ENCODE measurements at places on chromosomes 6 and 20.

- DNase-seq = peak; percentile 53
These were observed 238.9 kb downstream of the ERMARD start for GRCh38 chr6:169990095-169991030.

GRCh38 chr6:70424291-70424690 lies 11.0 kb downstream of the FAM135A start:
- DNase-seq = no peak

DNA sequence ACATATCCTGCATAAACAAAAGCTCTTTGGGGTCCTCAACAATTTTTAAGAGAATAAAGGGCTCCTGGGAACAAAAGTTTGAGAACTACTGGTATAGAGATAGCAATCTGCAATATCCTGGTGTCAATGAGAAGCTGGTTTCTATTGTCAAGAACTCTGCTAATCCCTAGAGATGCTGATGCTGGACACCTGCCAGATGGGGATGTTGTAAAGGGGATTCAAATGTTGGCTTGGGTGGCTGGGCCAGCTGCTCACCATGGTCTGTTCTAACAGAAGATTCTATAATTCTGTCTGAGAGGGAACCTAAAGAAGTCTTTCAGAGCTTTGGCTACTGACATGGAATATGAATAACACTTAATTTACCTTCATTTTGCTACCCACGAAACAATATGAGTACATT lies 137.8 kb downstream of the BTBD9 start:
- no peak for DNase-seq

- no peak for DNase-seq
These were observed 15.8 kb downstream of the CGA start for GRCh38 chr6:87078983-87079616.

DNA sequence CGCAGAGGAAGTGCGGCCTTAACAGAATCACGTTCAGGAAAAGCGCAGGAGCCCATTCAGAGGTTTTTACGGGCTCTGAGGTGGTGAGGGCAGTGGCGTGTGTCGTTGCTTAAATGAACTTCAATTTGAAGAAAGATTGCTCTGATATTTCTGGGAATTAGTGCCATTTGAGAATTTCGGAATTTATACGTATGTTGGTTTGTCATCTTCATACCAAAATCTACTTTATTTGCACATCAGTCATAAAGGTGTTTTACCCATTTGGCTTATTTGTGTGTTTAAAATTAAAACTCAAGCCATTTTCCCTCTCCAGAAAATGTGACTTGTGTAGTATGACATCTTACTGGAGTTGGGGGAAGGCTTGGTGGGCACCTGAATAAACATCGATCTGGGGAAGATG lies 48.1 kb upstream of the TULP4 start:
- DNase-seq = no peak

DNA sequence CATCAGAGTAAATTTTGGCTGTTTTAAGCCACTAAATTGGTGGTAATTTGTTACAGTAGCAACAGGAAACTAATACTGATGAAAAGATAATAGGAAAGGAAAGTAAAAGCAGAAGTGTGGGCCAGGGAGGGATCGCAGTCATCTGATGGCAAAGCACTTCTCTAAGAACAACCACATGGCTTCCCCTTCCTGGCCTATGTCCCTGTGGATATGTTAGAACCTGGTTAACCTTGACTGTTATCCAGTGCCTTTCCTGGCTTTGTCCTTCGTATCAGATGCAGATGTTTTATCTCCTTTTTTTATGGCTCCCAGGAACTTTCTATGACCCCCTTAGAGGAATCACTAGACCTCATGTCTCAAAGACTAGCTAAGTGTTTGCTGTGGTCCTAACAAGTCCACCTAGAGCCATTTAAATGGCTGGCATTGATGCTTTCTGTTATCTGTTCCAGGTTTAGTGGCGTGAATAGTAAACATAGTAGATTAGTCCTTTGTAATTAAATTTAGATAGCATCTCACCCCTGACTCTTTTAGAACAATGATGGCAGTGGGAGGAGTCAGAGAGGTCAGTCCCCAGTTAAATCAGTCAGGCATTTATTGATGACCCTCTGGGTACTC lies 79.2 kb upstream of the PHACTR2 start:
- DNase-seq = no peak

- no peak for DNase-seq
These were observed 757 bp downstream of the RAET1E start for GRCh38 chr6:149897015-149897697.

- no peak for DNase-seq
These were observed 164.5 kb downstream of the UNC5CL start for GRCh38 chr6:40874495-40874894.

DNA sequence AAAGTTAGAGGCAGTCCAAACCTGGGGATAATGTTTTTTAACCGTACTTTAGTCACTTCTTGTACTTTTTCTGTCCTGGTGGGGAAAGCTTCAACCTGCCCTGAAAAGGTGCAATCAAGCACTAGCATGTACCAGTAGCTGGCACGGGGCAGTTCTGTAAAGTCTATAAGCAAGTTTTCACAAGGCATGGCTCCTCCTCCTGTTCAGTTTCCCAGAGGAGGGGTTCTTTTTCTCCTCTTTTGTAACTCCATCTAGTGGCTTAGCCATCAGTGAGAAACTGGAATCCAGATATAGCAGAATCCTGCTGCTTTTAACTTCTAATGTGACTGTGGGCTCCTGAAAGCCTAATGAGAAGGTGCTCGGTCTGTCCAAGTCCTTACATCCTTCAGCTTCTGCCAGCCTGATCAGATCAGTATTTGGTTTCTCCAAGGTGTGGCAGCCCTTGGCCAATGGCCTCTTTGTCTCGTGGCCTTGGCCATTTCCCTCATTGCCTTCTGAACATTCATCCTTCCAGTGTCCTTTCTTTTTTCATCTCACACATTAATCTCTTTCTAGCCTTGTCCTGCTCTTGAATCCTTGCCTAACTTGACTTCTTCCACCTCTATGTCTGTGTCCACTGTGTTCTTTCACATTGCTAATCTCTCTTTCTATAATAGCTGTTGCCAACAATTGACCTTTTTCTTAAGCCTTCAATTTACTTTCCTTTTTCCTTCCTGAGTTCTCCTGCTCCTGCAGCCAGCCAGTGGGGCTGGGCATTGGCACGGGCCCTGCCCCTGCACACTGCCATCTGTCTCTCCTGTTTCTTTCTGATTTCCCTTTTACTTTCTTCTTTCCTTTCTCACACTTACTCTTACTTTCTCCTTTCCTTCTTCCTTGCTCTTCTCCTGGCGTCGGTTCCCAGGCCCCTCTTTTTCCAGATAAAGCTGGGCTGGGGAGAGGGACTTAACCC lies 222.0 kb upstream of the SYNCRIP start:
- no peak for DNase-seq

DNA sequence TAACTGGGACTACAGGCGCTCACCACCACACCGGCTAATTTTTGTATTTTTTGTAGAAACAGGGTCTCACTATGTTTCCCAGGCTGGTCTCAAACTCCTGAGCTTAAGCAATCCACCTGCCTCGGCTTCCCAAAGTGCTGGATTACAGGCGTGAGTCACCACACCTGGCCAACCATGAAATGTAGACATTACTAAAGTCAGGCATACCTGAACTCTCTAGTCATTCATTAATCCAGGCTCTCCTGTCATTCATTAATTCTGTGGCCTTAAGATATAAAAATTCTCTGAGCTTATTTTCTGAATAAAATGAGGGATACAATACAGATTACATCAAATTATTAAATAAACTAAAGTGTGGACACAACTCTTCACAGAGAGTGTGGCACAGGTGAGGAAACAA lies 159.7 kb downstream of the GMDS start:
- DNase-seq = no peak

DNA sequence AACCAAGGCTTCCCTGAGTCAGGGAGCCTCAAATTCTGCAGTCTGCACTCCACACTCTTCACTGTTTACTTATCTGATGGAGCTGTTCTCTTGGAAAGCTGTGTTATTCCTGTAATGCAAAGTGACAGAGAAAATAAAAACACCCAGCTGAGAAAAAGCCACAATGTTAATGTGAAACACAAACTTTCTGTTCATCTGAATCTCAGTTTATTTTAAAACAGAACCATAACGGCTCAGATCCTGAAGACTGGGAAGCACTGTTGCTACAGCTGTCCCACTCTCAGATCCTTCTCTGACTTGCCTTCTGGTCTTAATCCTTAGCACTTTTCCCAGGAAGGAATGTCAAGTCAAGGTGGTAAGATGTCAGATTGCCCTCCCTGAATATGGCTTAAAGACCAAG lies 736.6 kb downstream of the DHX35 start:
- DNase-seq = no peak

DNA sequence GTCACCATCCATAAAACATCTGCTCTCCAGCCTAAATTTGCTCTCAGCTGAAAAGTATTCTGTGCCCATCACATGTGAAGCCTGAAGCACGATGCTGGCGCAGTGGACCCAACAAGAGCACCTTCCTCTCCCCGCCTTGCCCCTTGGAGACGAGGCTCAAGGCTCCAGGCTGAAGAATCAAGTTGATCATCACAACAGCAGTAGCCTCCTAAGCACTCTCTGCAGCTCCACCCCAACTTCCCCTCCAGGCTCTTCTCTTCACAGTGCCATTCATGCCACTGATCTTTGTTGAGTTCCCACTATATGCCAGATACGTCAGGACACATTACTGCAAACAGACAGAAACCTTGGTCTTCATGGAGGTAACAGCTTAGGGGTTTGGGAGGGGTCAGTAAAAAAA lies 41.6 kb upstream of the ZNF217 start:
- no peak for DNase-seq

- no peak for DNase-seq
These were observed 24.1 kb downstream of the FASTKD5 start for GRCh38 chr20:3135507-3136070.

DNA sequence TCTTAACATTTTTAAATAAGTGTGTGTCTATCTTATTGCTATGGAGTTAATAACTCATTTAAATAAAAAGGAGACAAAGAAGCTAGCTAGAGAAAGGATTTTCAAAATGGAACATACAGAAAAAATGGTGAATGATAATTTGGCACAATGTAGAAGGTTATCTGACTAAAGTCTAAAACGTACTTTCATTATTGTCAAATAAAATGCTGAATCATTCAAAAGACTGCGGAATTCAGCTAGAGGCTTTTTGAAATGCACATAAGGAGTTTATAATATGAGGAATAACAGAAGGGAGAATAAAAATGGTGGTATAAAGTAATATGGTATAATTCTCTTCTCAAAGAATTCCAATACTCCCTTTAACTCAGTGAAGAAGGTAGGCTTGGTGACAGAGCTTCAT lies 597.9 kb downstream of the KHDRBS2 start:
- DNase-seq = no peak

DNA sequence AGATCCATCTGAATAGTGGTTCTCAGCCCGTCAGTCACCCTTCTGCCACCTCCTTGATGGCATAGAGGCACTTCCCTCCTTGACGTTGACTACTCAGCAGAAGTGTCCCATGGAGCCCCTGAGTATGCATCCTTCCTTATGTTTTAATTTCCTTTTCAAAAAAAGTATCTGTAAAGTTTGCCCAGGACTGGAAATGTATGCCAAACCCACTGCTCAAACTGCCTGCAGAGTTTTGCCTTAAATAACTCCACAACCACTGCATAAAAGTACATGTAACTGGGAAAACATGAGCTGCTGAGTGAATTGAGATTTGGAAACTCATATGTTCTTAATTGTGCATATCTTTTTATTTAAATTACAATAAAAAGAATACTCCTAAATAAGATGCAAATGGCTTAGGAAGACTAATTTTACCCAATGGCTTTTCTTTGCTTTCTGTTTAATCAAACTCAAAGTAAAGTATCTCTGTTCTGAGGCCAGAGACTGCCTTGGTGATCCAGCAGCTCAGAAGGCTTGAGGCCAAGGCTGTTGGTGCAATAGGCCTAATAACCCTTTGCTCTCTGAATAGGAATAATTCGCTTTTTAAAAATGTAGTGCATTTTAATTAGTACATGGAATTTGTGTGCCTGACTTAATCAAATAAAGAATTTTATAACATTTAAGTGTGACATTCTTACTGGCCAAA lies 90.4 kb downstream of the FNDC1 start:
- no peak for DNase-seq

GRCh38 chr6:109978174-109979032 lies at the start of gene GPR6:
TSS of gene GPR6 (plus strand) at chr6:109978311. CDS start at chr6:109979113, 802 bp downstream.
- DNase-seq = peak; percentile 78

GRCh38 chr6:56364827-56365339 lies 117.5 kb upstream of the COL21A1 start:
- DNase-seq = no peak

DNA sequence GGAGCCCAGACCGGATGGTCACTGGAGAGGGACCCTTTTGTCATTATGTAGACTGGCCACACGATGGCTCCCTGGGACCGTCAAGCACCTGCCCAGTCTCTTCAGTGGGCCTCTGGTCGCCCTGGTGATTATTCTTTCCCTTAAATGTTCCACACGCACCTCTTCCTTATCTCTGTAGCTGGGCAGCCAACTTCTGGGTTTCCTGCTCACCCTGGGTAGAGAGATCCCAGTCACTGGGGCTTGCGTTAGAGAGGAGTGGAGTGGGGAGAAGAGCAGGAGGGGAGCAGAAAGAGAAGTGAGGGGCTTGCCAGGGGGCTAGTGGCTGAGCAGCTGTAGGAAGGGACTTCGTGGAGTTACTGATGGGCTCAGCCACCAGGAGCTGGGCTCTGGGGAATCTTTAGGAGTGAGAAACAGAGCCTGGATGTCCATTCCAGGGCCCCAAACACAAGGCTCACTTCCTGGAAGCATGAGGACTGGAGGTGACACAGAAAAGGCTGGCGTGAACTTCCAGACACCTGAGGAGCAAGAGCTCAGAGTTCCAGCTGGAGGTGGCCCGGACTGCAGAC lies 150.1 kb downstream of the DHX35 start:
- DNase-seq = peak; percentile 73

DNA sequence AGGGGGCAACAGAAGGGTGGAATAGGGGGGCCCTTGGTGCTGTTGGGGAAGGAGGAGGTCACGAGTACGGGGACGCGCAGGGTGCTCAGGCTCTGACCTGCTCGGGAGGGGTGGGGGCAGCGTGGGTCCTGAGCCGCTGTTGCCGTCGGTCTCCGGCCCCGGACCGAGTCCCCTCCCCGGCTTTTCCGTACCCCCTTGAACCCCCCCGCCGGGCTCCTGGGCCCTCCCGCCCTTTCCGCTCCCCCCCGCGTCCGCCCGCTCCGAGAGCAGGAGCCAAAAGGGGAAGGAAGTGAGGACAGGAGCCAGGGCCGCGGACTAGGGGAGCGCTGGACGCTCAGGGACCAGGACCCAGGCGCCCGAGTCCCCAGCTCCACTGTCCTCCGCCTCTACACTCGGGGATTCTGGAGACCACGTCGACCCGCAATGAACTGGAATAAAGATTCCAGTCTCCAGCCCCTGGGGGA lies at the start of gene RGL2:
Gene RGL2 (minus strand): TSS at position 170 of the 464 bp plus-strand sequence. CDS start 332 bp downstream, outside the sequence.
- DNase-seq = peak; percentile 88

GRCh38 chr6:42450477-42451332 lies 1.0 kb downstream of the TRERF1 start:
- DNase-seq = no peak

GRCh38 chr6:136307351-136307750 lies 17.7 kb upstream of the BCLAF1 start:
- DNase-seq = no peak

GRCh38 chr20:8018958-8019245 lies 659 bp downstream of the TMX4 start:
- no peak for DNase-seq

GRCh38 chr20:62796699-62797491 lies 622 bp downstream of the MRGBP start:
- no peak for DNase-seq

Data from left forelimb (tissue), 1 donor.